ENCODE measurements at places on chromosomes 6 and 20.

- DNase-seq: no peak
These were observed 71.6 kb downstream of the BANF2 start for GRCh38 chr20:17771206-17772004.

DNA sequence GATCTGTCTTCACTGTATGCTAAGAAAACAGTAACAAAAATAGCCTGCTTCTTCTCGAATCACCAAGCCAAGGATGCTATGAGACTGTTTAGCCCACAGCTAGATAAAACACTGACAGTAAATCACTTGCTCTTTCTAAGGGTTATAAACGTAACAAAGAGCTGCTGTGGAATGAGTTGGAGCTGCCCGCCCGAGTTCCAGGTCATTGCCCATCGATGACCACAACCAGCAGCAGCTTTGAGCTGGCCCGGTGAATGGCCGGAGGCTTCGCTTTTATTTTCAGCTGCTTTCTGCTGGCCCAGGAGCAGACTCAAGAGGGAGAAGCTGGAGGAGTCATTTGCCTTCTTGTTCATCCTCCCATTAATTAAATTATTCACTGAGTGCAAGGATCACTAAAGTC is 82.2 kb upstream of the CDH4 start:
- DNase-seq: no peak

DNA sequence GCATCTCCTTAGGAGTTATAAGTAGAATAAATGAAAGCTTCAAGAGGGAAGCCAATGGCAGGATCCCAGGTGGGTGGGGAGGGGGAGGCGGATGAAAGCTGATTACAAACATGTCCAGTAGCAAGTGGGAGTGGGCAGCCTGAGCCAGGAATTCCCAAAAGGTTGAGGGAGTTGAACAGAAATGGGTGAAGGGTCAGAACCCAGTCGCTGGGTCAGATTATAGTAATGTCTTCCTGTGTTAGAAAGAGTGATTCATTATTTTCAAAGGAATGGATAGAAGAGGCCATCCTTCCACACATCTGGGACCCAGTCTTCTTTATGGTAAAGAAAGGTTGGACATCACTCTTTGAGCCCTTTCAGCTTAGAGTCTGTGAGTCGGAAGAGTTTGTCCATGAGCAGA is 41.0 kb upstream of the FAM50B start:
- no peak for DNase-seq

DNA sequence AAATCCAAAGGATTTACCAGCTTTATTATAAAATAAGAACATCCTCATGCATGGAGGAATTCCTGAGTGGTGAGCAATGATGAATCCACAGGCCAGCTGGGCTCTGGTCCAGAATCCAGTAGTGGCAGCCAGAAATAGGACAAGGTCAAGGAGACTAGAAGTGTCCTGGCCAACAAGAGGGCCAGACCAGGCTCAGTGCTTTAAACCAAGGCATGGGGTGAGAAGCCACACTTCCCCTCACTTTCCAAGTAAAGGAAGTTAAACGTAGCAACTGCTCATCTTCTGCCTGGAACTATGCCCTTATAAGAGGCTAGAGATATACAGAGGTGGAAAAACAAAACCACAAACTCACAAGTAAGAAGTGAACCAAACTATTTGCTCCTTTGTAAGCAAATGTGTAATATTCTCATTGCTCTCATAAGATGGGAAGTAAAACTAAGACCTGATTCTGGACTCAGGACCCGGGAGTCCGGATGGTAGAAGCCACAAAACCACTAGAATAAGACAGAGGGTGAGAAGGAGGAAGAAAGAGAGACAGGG is 253.2 kb downstream of the UST start:
- DNase-seq: no peak

DNA sequence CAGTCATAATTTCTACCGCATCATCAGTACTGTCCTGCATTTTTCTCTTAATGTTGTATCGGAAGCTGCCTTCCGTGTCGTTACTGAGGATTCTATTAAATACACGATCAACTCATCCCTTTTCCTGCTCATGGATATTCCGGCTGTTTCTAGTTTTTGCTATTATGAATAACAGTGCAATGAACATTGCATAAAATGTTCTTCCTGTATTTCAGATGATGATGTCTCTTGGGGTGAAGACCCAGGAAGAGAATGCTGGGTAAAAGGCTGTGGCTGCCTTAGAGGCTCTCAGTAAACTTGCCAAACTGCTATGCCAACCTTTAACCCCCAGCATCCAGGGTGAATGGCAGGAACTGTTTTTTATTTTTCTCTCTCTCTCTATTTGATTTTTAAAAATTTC is 24.1 kb upstream of the EPB41L1 start:
- DNase-seq: no peak

DNA sequence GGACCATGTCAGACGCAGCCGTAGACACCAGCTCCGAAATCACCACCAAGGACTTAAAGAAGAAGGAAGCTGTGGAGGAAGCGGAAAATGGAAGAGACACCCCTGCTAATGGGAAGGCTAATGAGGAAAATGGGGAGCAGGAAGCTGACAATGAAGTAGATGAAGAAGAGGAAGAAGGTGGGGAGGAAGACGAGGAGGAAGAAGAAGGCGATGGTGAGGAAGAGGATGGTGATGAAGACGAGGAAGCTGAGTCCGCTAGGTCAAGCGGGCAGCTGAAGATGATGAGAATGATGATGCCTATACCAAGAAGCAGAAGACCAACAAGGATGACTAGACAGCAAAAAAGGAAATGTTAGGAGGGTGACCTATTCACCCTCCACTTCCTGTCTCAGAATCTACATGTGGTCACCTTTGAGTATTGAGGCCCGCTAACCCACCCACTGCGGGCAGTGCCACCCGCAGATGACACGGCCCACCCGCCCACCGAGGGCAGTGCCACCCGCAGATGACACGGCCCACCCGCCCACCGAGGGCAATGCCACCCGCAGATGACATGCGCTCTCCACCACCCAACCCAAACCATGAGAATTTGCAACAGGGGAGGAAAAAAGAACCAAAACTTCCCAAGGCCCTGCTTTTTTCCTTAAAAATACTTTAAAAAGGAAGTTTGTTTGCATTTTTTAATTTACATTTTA is 43.3 kb downstream of the MGME1 start:
- DNase-seq: no peak

- DNase-seq: no peak
These were observed 12.4 kb upstream of the SPDEF start for GRCh38 chr6:34568341-34569201.

- DNase-seq: no peak
These were observed 35.6 kb upstream of the SLCO4A1 start for GRCh38 chr20:62606551-62607201.

GRCh38 chr20:11581271-11581670 is 336.4 kb upstream of the BTBD3 start:
- DNase-seq: no peak

DNA sequence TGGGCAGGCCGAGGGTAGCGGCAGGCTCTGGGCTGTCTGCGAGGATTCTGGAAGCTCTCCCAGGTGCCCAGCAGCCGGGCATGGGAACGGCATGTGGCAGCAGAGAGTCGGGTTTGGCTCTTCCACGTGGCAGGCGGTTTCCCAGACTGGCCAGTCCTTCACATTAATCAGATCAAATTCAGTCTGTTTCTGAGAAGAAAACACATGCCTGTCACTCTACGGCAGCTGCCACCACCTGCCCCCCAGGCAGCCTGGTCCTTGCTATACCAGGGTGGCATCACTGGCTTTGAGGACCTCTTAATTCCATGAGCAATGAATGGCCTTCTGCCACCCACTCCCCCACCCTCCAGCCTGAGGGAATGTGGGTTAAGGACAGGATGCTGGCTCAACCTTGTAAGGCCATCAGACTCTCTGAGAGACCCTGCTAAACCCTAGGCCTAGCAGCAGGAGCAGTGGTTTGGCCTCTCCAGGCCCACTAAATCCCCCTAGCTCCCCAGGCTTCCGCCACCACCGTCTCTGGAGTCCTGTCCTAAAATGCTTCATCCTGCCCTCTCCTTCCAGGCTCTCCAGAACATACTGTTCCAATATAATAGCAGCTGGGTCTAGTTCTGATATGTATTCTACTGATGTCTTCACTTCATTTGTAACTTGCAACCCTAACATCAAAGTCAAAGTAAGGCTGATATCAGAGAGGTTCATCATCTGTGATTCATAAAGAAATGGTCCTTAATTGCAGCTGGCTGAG is 47.8 kb downstream of the PLCG1 start:
- DNase-seq: no peak

DNA sequence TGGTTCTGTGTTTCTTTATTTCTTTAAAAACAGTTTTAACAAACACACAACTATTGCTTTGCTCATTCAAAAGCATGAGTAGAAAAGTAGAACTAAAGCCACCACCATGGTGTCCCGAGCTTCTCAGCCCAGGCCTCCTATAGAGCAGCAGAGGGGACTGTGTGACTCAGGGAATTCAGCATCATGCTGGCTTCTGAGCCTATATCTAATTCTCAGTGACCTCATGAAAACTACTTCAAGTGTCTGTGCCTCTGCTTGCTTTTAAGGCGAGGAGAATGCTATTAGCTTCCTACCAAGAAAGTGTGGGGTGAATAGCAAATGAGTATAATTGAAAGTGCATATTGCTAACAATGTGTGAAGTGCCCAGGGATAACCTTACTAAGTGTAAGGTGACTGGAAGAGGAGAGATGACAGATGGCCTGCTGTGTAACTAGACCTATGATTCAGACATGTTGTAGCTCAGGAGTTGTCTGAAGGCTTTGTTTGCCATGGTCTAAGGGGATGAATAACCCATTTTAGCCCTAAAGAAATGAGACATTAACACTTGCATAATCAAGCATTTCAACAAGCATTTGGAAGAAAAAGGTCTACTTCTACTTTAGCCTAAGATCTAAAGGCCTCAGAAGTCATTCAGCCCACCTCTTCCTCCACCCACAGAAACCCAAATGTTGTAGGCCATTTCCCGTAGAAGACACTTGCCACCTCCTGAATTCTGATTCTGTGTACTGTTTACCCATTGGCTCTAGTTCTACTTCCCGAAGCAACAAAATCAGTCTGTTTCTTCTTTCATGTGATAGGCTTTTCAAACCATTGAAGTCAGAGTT is 121.5 kb upstream of the ARG1 start:
- no peak for DNase-seq

DNA sequence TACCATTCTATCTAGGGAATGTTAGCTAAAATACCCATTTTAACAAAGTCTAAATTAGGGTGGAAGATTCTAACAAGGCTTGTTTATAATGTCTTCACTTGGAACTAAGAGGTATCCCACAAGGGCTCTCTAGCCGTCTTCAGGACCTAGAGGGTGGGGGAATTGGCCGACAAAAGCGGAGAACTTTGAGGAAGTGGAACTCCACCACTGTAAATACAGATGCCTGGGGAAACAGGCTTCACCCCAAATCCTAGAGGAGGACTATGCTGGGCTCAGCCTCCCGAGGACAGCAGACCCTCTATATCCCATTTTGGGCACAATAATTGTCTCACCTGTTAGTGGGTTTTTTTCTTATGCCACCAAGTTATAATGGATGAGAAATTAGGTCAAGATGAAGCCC is 58.0 kb upstream of the TFB1M start:
- DNase-seq: no peak

Measured in NCI-H2029 treated with DMSO at 0.1 percent for 48 hours (cell line).